Kidney (tissue), 22 donors: ENCODE measurements at places on chromosomes 6 and 20. TPM values are rescaled to one million over a fixed set of nuclear protein-coding genes. Genes with fewer than 3 reads are reported as not detected.

The RSPO4 gene
- total RNA-seq: 0.13 TPM

DNA sequence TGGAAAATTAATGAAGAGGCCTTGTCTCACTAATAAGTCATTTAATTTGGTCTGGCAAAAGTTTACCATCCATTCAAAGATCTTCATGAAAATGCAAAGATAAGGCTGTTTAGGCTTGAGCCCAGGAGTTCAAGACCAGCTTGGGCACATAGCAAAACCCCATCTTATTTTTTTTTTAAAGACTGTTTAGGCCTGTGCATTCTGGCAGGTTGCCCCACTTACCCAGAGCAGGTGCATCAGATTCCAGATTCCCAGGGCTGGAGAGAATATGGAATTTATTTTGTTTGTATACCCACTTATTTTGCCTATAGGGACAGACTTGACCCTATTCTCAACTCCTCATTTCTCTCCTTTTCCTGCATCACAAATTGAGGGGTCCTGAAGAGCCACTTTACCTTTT, 5.7 kb downstream of the FOXO3 start:
- no peak for DNase-seq
- peaks cover 18% of the 10 kb centered on the region for H3K4me1 ChIP-seq
- H3K27me3 ChIP-seq: no peaks in the 10 kb centered on the region
- no peaks in the 10 kb centered on the region for H3K36me3 ChIP-seq
- H3K27ac ChIP-seq: peak overlapping the region; percentile 63

DNA sequence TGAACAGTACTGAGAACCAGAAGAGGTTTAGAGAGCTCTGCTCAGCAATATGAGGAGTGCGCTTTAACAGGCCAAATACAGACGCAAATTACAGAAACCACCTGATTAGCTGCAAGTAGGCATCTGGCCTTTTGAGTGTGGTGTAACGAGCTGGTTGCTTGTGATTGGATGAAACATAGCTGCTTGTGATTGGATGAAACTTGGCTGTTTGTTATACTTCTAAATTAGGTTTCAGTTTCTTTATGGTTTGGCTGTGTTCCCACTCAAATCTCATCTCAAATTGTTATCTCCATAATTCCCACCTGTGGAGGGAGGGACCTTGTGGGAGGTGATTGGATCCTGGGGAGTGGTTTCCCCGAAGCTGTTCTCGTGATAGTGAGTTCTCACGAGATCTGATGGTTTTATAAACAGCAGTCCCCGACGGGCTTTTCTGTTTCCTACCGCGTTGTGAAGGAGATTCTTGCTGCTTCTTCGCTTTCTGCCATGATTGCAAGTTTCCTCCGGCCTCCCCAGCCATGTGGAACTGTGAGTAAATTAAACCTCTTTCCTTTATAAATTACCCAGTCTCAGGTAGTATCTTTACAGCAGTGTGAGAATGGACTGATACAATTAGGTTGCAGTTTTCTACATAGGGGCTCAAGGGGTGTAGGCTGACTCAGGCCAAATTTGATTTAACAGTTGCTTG, 655.9 kb upstream of the MAN1A1 start:
- H3K4me1 ChIP-seq: no peaks in the 10 kb centered on the region
- no peaks in the 10 kb centered on the region for H3K27me3 ChIP-seq
- no peaks in the 10 kb centered on the region for H3K36me3 ChIP-seq
- H3K27ac ChIP-seq: no peak overlapping the region
- no peak overlapping the region for H3K4me3 ChIP-seq
- DNase-seq: no peak

The SLA2 gene
- 1.5 TPM for total RNA-seq
